ENCODE measurements at places on chromosomes 5 and 9.

GRCh38 chr9:14393418-14393817 lies 79.5 kb upstream of the NFIB start:
- DNase-seq = no peak

DNA sequence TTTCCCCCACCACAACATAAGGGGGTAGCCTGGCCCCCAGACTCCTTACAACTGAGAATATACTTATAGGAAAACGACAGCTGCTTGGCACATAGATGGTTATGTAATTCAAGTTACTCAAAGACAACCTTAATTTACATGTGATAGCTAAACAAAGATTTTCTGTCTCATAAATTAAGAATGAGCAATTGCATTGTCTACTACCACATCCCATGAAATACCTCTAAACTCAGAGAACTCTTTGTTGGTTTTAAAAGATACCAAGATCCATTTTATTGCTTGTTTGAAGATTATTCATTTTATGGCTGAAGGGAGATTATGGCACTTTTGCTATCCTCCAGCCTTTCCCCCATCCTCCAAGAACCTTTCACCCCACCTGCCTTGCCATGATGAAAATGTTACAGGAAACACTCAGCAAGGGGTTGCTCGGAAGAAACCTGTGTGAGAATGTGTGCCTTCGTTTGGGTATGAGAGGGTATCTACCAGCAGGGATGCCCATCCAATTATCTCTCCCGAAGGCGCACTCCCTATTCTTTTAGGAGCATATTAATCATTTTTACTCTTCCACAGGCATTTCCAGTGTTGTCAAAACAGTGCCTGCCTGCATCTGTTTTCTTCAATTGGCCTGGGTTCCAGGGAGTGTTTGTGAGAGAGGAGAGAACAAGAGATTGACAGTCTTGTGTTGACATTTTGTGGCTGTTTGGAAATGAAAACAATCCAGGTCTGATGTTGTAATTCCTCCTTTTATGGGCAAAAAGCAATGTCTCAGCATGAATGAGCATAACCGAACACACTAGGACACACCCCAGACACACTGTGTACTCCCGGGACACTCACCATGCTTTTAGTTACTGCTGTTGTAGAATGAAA lies 208.0 kb upstream of the ANKRD55 start:
- no peak for DNase-seq

- DNase-seq = peak; percentile 97
Measured at GRCh38 chr5:175729829-175730277, 72.0 kb downstream of the HRH2 start.

- DNase-seq = no peak
Measured at GRCh38 chr9:121613009-121613752, 38.3 kb upstream of the DAB2IP start.

GRCh38 chr5:87151547-87151946 lies 116.1 kb upstream of the RASA1 start:
- DNase-seq = no peak

GRCh38 chr5:156971415-156971814 lies 8.4 kb upstream of the TIMD4 start:
- no peak for DNase-seq
